Thymus (tissue), 14 donors: ENCODE measurements at places on chromosomes 16 and 17.

GRCh38 chr16:71961066-71962039, 38.8 kb downstream of the PKD1L3 start:
- no peak overlapping the region for H3K27ac ChIP-seq
- peak; percentile 82 for DNase-seq
- no peaks in the 10 kb centered on the region for H3K27me3 ChIP-seq
- H3K4me3 ChIP-seq, result no peak overlapping the region
- no peaks in the 10 kb centered on the region for H3K36me3 ChIP-seq

DNA sequence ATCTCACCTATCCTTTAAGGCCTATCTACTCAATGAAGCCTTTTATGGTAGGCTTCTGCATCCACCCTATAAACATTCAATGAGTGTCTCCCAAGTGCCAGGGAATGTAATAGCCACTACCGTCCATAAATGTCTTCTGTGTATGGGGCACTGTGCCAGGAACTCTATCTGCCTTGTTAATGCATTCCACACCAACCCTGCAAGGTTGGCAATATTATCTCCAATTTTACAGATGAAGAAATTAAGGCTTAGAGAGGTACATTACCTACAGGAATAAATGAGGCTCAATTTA, 20.0 kb downstream of the MAP3K14 start:
- H3K27ac ChIP-seq, result no peak overlapping the region
- DNase-seq, result no peak
- peaks cover 46% of the 10 kb centered on the region for H3K4me1 ChIP-seq
- no peak overlapping the region for H3K4me3 ChIP-seq

DNA sequence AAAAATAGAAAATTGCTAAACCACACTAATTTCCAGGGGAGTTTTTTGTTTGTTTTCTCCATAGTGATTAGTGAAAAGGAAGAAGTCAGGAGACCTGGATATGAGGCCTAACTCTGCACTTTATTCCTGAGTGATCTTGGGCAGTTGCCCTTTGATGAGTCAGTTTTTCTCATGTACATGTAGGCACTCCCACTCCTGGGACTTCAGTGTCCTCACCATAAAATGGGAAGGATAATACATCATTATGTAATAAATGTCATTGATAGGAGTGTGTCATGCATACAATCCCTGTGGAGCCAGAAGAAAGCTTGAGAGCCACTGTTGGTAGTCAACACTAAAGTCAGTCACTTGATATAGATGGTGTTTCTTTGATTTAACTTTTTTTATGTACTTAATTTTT, 32.5 kb downstream of the WIPF2 start:
- H3K4me1 ChIP-seq, result no peaks in the 10 kb centered on the region
- no peak overlapping the region for H3K4me3 ChIP-seq
- H3K27me3 ChIP-seq, result no peaks in the 10 kb centered on the region
- DNase-seq, result no peak

DNA sequence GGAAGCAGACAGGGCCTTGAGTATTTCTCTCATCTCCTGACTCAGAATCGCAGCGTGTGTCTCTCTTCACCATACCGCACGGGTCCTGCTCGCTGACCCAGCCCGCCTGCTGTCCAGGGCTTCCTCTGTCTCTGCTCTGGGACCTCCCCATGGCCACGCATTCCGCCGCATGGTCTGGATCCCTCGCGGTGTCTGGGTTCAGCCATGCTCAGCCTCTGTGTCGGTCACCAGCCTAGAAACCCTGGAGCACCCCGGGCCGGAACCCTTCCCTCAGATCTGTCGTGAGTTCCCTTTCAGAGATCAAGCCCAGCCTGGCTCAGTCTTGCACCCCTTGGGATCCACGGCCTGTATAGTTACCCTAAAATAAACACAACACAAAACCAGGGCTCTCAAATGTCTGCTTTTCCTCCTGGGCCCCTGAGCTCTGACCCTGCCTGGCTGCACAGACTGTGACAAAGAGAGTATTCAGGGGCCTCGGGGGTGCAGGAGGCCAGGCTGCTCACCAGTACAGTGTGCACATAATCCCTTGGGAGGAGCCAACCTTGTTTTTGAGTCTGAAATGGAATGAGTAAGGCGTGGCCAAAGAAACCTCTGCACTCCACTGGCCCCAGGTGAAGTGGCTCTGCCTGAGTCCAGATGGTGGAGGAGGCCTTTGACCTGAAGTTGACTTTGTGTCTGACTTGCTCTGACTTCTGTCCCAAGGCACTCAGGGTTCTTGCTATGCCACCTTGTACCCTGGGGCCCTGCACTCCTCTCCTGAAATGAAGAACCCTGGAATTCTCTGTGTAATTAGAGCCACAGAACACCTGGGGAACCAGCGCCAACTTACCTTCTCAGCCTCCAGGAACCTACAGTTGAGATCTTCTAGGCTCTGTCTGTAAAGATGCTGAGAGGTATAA, 5.8 kb upstream of the SPIRE2 start:
- no peaks in the 10 kb centered on the region for H3K36me3 ChIP-seq
- no peak overlapping the region for H3K4me3 ChIP-seq
- H3K27me3 ChIP-seq, result peaks cover 3% of the 10 kb centered on the region
- DNase-seq, result no peak
- no peak overlapping the region for H3K27ac ChIP-seq

GRCh38 chr17:17087424-17088015, 45.3 kb downstream of the MPRIP start:
- no peak overlapping the region for H3K27ac ChIP-seq
- H3K27me3 ChIP-seq, result no peaks in the 10 kb centered on the region
- H3K4me3 ChIP-seq, result no peak overlapping the region
- H3K4me1 ChIP-seq, result peaks cover 15% of the 10 kb centered on the region

DNA sequence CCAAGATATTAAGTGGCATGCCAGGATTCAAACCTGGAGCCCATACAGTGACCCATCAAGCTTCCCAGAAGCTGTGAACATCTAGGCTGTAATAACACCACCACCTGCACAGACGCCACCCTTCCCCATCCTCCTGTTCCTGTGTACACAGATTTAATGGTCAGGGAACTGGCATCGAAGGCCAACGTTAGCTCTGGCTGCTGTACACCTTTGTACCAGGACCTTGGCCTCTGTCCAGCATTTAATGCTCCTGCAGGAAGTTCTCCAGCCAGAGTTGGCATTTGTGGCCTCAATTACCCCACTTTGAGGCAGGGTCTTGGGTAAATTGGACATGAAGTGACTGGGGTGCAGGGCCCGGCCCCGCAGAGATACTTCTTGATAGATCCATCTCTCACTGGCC, 49.3 kb downstream of the SCNN1B start:
- DNase-seq, result no peak
- H3K4me1 ChIP-seq, result no peaks in the 10 kb centered on the region
- H3K27ac ChIP-seq, result no peak overlapping the region
- no peaks in the 10 kb centered on the region for H3K27me3 ChIP-seq
- no peak overlapping the region for H3K4me3 ChIP-seq

GRCh38 chr17:38466346-38467315, 38.4 kb downstream of the ARHGAP23 start:
- H3K27me3 ChIP-seq, result no peaks in the 10 kb centered on the region
- DNase-seq, result no peak
- H3K36me3 ChIP-seq, result peaks cover 72% of the 10 kb centered on the region
